Amniotic stem cell (primary cell): ENCODE measurements at places on chromosomes 2 and 18.

DNA sequence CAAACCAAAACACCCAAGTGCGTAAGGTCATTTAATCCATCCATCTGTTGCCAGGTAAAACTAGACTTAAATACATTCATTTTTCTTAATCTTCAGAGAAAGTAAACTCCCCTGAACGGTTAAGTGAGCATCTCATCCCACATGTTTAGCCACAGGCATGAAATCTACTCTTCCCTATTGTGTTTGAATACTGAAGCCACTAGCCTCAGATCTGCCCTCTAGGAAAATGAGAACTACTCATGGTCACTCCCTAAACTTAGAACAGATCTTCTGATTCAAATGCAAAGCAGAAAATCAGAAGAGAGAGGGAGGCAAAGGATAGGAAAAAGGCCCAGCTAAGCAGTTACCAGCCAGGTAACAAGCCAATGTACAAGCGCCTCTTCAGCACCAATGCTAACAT is 7.1 kb downstream of the TMEM247 start:
- no peak for DNase-seq

DNA sequence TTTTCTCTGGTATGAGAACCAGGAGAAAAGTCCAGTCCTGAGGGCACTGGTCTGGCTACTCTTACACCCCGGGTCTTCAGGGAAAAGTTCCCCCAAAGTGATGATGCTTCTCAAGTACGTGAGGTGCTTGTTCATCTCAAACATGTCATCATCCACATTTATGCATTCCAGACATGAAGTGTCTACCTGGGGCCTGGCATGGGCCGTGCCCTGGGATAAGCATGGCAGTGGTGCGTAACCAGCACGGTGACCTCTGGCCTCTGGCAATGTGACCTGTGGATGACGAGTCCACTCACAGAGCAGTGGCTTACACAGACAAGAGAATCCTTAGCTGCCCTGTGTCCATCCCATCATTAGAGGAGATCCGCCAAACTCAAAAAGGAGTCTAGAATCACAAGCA is 74.8 kb upstream of the LGALSL start:
- no peak for DNase-seq

DNA sequence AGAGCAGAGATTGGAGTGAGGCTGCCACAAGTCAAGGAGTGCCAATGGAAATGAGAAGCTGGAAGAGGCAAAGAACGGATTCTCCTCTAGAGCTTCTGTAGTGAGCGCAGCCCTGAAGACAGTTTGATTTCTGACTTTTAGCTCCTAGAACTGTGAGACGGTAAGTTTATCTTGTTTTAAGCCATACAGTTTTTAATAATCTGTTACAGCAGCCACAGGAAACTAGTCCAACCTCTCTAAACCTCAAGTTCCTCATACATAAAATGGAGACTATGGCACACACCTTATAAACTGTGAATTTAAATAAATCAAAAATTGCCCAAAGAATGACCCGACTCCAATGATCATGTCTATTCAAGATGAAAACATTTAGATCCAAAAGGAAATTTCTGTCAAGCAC is 596.5 kb downstream of the BCL11A start:
- DNase-seq = no peak

- no peak for DNase-seq
Observed at GRCh38 chr18:37754141-37754540, 188.5 kb upstream of the CELF4 start.

GRCh38 chr2:25497229-25497917 is 155.6 kb upstream of the DNMT3A start:
- DNase-seq = no peak

DNA sequence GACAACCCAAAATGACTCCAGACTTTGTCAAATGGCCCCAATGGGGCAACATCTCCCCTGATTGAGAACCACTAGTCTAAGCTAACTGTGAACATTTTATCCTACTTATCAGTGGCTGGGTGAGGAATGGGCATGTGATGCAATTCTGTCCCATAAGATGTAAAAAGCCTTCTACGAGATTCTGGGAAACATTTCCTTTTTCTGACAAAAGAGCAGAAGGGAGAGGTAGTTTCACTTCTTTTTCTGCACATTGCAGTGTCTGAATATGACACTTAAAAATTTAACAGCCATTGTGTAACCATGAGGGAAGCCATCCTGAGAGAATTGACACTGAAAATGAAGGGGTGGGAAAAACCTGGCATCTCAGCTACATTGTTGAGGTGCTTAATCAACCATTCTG is 17.3 kb upstream of the MARCHF4 start:
- DNase-seq = no peak

- DNase-seq = no peak
Observed at GRCh38 chr2:219631406-219631891, 4.0 kb downstream of the SLC4A3 start.

DNA sequence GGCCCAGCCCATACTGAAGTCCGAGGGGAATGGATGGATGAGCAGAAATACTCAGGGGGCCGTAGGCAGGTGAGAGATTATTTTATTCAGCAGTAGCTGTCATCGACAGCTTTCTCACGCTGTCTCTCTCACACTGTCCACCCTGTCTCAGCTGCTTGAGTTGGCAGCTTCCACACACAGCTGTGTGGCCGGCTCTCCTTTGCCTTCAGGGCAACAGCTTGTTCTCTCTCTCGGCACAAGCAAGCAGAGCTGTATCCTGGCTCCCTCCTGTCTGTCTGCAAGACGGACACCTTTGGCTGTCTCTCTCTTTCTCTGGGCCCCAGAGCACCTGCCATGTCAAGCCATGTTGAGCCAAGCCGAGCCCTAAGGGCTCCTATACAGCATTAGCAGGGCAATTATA is 9.8 kb upstream of the PAPOLG start:
- DNase-seq = no peak

DNA sequence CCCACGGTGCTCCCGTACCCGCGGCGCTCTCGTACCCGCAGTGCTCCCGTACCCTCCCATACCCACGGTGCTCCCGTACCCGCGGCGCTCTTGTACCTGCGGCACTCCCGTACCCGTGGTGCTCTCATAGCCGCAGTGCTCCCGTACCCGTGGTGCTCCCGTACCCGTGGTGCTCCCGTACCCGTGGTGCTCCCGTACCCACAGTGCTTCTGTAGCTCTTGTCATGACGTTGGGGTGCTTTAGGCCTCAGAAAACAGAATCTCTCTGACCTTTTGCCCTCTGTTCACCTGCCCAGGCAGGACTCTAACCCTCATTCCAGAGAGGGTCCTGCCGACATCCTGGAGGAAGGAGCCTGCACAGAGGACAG is 35.3 kb downstream of the SLC66A2 start:
- no peak for DNase-seq

GRCh38 chr18:2680216-2680792 is 24.8 kb downstream of the SMCHD1 start:
- DNase-seq = no peak
